Activated naive CD4-positive, alpha-beta T cell (primary cell): ENCODE measurements at places on chromosomes 13 and 19.
A peak's percentile ranks its signal among the peaks of the same experiment; 100 is the strongest.

DNA sequence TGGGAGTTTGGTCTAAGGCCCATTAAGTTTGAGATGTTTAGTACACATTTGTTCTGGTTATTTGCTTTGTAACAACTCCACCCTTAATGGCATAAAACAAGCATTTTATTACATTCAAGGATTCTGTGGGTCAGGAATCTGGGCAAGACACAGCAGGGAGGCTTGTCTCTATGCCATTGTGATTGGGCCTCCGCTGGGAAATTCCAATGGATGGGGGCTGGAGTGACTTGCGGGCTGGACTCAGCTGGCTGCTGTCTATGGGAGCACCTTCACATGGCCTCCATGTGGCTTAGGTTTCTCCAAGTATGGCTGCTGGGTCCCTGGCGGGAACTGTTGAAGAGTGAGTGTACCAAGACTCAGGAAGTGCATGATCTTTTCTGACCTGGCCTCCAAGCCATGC lies 159.0 kb downstream of the PAN3 start:
- no peak for DNase-seq

DNA sequence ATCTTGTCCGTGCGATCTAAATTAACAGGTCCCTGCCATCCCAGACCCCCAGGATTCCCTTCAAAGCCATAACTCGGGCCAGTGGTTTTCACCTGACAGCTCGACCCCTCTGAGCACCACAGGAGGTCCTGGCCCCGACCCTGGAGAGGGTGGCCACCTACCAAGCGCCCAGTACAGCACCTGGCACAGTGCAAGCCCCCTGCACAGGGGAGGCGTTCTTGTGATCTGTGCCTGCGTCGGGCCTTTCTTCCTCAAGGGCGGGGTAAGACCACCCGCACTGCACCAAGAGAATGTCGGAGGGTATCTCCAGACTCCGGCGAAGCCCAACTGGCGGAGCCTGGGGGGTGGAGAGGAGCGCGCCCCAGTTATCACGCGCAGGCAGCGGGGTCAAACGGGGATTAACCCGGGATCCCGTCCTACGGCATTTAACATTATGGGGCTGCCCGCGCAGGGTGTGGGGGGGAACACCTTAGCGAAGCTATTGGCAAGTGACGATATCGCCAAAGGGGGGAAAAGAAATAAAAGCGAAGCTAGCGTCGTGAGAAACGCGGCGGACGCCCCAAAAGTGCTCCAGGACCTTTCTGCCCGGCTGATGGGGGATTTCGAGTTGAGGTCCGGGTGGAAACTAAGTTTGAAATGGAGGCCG lies 1.3 kb upstream of the HNRNPL start:
- DNase-seq: peak; percentile 40

DNA sequence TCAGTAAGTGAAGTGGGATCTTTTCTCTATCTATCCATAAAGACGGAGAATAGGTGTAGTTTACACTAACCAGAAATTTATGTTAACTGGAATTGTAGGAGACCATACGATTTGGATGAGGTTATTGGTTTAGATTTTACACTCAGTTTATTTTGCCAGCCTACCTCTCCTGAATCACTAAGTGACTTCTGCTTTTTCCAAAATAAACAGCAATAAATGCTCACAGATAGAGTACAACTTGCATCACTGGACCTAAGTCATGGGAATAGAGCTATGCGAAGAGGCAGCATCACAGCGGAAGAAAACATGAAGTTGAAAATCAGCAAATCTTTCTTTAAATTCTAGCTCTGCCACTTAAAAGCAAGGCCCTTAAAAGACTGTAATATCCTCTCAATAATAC lies 781.0 kb downstream of the LIG4 start:
- DNase-seq: no peak

GRCh38 chr13:65606622-65607021 lies 1623.5 kb downstream of the PCDH9 start:
- no peak for DNase-seq

- DNase-seq: no peak
Measured at GRCh38 chr13:40161931-40162330, 504.5 kb downstream of the FOXO1 start.

DNA sequence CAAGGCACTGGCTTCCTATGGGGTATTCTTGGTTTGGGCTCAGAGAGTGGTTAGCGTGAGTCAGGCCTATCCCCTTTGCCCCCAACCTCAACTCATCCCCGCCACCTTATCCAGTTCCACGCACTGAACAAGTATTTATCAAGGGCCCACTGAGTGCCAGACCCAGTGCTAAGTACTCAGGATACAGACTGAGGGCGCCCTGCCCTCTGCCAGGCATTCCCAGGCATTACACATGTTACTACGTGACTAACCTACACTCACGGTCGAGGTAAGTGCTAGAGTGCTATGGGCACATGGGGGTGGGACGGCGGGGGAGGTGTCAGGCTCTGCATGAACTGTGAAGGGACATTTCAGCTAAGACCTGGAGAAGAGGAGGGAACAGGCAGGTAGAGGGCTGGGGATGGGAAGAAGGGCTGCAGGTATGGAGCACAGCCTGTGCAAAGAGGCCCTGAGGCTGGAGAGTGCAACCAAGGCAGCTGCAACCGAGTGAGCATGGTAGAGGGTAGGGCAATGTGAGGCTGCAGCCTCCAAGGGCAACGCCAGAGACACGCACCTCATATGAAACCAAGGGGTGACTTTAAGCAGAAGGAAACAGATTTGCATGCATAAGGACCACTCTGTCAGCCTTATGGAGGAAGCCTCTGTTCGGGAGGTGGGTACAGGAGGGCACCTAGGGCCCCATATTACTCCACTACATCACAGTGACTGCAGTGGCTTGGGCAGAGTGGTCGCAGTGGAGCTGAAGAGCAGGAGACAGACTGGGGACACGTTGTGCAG lies 22.5 kb downstream of the DHRS12 start:
- DNase-seq: no peak

GRCh38 chr13:45341799-45342500 lies 967 bp upstream of the TPT1 start:
- no peak for DNase-seq

- no peak for DNase-seq
Measured at GRCh38 chr13:24834902-24835510, 71.0 kb downstream of the RNF17 start.

DNA sequence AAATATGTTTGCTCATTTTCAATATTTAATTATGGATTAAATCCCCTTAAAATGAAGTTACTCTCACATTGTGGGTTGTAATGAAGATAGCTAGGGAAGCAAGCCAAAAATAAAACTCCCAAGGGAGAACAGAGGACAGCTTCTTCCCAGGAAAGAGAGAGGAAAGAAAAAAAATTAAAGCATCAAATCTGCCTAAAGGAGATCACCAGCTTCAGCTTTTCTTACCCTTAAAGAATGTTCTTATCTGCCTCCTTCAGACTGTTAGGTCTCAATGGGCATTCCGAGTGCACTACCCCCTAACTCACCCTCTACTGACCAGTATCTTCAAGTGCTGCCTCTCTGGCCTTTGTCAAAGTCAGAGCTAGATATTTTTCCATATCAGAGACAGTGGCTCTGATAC lies 55.2 kb downstream of the XPO4 start:
- DNase-seq: no peak

DNA sequence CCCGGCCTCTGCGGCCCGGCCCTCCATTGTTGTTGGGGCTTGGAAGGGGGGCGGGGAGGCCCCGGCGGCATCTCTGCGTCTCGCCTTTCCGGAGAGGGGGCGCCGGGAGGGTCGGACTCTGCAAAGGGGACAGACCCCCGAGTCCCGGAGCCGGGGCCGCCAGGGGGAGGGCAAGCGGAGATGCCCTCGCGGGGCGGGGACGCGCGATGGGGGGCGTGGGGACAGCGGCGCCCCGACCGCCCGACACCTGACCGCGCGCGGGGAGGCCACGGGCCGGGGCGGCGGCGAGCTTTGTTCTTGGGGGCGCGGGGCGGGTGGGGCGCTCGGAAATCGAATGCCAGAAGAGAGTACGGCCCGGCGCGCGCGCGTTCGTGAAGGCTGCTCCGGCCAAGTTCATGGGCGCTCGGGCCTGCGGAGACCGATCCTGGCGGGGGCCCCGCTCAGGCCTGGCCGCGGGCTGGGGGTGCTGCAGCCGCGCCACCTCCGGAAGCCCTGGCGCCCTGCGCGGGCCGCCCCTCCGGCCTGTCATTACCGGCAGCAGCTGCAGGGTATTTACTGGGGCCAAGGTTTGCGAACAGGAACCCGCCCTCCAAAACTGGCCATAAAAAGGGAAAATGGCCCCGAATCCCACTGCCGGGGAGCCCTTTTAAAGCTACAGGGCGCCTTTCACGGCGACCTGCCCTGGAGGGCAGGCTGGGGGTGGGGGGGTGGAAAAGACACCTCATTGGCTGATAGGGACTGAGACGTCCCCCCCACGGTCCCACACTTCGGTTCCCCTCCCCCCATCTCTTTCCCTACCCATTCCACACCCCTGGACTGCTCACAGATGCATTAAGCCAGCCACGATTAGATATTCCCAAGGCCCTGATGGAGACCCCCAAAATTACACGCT lies 11.1 kb upstream of the NANOS3 start:
- DNase-seq: no peak

DNA sequence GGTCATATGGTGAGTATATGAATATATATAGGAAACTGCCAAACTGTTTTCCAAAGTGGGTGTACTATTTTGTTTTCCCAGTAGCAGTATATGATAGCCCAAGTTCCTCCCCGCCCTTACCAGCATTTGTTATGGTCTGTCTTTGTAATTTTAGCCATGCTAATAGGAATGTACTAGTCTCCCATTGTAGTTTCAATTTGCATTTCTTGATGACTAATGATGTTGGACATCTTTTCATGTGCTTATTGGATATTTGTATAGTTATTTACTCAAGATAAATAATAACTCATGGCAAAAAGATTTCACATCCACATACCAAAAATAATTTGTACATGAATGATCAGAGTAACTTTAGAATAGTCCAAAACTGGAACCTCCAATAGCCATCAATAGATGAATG lies 75.3 kb upstream of the SERP2 start:
- no peak for DNase-seq

GRCh38 chr13:112583592-112584277 lies 4.2 kb downstream of the TUBGCP3 start:
- no peak for DNase-seq

DNA sequence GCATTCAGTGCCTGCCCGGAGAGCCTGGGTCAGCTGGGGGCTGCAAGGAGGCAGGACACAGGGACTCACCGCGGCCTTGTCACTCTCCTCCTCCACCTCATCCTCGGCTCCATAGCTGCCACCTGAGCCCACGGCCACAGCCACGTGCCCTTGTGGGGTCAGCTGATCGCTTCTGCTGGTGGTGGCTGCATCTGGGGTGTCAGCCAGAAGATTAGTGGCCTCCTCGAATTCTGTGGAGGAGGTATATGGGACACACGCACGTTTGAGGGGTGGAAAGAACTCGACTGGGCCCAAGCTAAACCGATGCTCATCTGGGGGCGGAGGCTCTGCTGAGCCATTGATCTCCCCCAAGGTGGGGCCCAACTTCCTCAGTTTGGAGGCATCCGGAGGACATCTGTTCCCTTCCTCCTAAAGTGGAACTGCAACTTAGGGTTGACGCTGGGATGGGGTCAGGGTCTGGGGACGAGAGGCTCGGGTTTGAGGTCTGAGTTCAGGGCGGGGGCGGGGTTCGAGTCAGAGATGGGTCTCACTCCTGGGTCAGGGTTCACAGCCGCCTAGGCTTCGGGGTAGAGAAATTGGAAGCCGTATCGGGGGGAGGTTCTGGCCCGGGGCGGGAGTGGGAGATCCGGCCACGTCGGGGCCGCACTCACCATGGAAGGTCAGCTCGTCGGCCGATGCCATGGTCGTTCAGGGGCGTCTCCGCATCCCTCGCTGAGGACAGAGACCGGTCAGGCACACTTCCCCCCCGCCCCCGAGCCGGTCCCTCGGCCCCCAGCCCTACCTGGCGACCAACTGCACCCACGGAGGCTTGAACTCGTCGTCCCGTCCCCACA lies 493 bp downstream of the YIPF2 start:
- DNase-seq: no peak

GRCh38 chr13:48783181-48783630 lies 129.5 kb downstream of the CYSLTR2 start:
- DNase-seq: no peak

DNA sequence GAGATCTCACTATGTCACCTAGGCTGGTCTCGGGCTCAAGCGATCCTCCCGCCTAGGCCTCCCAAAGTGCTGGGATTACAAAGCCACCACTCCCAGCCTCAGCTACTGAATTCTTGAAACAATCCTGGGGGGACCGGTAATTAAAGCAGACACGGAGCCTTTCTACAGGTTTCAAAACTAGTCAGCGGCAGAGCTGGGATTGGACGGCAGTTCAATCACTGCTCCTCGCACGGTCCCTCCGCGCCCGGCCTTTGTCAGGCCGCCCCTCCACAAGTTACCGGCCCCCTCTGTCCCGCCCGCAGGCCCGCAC lies 229 bp downstream of the BORCS8 start:
- DNase-seq: no peak

DNA sequence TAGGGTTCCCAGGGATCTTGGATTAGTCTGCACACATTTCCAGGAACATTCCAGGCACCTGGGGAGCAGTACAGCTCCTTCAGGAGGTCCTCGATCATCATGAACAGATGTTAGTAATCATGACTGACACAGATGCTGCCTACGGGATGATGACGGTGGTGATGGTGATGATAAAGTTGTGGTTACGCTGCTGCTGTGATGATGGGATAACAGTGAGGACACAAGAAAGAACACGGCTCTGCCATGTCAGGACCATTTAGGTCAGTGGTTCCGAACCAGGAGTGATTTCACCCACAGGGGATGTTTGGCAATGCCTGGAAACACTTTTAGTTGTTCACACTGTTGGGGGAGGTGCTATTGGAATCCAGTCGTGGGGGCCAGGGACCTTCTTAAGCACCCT lies 1193.0 kb downstream of the UQCRFS1 start:
- no peak for DNase-seq

DNA sequence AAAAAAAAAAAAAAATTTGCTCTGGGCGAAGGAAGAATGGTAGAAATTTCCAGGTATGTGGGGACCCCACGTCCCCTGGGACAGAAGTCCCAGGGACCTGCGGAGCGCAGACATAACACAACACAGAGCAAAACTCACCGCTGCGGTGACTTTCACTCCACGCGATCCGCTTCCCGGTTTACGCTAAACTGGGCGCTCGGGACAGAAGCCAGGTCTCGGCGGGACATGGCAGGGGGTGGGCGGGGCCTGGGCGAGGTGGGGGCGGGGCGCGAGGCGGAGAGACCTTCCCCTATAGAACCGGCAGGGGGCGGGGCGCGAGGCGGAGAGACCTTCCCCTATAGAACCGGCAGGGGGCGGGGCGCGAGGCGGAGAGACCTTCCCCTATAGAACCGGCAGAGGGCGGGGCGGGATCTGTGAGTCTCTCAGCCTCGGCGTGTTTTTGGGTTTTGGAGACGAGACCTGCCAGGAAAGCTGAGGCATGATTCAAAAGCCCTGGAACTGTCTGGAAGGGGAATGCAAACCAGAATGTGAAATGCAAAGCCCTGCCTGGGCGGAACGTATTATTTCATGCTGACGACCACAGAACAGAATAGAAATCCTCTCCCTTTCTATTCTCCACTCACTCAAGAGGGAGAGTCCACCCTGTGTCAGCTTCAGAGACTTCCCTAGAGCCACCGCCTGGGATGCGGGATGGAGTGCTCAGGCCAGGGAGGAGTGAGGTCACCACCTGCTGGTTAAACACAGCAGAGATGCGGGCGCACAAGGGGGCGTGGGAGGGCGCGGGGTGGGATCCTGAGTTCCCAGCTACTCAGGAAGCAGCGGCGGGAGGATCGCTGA lies 20.2 kb upstream of the ERVV-1 start:
- DNase-seq: peak; percentile 54
